GM12892 (cell line): ENCODE measurements at places on chromosomes 6 and 20.

GRCh38 chr20:49790077-49790798 lies 22.4 kb upstream of the SLC9A8 start:
- no peak for DNase-seq

DNA sequence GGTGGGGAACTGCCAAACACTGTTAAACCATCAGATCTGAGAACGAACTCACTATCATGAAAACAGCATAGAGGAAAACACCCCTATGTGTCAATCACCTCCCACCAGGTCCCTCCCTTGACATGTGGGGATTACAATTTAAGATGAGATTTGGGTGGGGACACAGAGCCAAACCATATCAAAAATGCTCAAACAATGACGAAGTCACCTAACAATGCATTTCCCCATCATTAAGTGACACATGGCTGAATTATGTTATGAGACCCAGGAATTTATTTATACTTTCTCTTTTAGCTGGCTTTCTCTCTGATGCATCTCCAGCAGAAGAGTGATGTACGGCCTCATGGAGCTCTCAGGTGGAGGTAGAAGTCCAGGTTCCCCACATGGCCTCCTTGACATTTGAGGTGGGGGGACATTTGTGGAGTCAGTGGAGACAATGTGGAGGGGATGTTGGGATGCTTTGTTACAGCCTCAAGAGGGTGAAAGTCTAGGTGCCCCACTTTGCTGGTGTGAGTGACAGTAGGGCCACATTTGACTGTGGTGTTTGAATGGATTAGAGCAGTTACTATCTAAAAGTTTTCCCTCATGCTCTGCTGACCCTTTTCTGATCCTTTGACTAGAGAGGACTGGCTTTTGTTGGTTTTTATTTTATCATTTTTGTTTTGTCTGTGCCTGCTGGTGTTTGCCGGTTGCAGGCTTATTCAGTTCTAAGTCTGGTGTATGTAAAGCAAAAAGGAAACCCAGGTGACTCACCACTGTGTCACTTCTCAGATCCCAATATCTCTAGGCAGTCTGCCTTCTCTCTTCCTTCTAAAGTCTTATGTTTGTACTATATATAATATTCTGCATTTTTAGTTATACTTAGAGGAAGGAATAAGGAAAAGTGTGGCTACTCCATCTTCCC lies 18.5 kb upstream of the DCBLD1 start:
- no peak for DNase-seq

DNA sequence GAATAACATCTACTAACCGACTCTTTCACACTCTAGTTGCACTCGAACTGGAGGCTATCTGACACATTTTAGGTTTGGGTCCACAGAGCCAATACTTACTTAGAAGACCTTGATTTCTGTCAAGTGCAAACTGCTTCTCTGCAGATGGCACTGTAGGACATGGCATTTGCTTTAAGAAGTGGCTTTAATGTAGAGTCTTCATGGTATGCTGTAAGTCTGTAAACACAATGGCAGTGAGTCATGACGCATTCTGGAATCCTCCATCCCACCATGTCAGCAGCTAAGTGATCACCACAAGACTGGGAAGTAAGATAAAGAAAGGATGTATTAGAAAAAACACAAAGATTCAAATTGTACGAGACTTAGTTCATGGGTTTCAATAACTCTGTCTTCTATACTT lies 377.0 kb upstream of the NOX3 start:
- DNase-seq, result no peak

- DNase-seq, result no peak
These were observed 2.8 kb downstream of the SNRPB2 start for GRCh38 chr20:16732506-16733152.

- no peak for DNase-seq
These were observed 34.5 kb downstream of the BMP7 start for GRCh38 chr20:57231951-57232428.

DNA sequence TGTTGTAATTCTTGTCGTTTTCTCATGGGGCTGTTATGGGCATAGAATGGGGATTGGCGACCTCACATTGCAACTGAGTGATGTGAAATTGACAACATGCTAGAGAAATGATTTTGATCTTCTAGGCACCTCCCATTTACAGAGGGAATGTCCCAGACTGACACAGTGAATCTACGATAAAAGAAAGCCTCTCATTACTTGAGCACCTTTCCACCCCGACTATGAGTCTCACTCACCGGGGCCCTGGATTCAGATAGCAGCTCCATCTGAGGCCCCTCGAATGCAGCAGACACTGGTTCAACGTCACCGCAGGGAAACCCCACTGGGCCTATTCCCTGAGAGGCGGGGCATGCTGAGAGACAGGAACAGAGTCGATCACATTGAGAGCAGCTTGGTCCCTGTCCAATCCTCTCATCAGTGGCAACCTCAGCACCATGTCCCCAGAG lies 49.1 kb downstream of the NFATC2 start:
- no peak for DNase-seq

GRCh38 chr6:123518441-123519188 lies 118.1 kb downstream of the TRDN start:
- no peak for DNase-seq

DNA sequence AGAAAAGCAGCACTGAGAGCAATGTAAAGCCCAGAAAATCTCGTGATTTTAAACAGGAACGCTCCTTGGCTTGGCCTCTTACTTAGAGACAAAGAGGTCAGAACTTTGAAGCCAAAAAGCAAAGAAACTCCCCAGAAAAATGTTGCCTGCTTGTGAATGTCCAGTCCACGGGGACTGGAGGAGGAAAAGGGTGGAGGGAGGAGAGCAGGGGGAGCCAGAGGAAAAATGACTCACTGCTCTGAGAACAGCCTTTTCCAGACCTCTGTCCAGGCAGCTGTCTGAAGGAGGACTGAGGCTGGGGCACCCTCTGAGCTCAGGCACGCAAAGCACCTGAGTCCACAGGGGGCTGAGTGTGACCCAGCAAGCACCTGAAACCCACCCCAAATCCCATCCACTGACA lies 64.7 kb downstream of the TRAM2 start:
- DNase-seq, result no peak

DNA sequence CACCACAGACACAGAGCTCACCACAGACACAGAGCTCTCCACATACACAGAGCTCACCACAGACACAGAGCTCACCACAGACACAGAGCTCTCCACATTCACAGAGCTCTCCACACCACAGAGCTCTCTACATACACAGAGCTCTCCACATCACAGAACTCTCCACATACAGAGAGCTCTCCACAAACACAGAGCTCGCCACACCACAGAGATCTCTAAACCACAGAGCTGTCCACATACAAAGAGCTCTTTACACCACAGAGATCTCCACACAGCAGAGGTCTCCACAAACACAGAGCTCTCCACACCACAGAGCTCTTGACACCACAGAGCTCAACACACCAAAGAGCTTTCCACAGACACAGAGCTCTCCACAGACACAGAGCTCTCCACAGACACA lies 55.8 kb downstream of the ERMARD start:
- no peak for DNase-seq

GRCh38 chr6:94323853-94324252 lies 904.5 kb upstream of the EPHA7 start:
- no peak for DNase-seq

- no peak for DNase-seq
These were observed 32.7 kb upstream of the FANCE start for GRCh38 chr6:35419417-35419816.

DNA sequence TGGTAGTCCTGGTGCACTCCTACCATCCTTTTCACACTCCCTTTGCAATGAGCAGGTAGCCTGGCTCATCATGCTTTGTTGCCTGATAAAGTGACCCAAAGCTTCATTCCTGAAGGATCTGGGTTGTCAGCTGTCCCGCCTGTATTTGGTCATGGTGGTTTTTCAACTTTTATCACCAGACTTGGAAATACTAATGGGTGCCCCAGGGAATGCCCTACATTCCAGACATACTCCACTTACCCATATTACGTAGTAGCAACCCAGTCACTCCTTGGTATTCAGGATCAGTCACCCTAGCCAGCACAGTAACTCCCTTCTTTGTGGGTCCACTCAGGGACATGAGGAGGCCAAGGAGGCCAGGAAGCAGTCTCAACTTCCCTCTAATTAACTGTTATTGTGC lies 199.2 kb downstream of the MAFB start:
- no peak for DNase-seq
